ENCODE measurements at places on chromosomes 5 and 9.

GRCh38 chr5:134948911-134949310 is 18.8 kb upstream of the CATSPER3 start:
- no peak for DNase-seq

DNA sequence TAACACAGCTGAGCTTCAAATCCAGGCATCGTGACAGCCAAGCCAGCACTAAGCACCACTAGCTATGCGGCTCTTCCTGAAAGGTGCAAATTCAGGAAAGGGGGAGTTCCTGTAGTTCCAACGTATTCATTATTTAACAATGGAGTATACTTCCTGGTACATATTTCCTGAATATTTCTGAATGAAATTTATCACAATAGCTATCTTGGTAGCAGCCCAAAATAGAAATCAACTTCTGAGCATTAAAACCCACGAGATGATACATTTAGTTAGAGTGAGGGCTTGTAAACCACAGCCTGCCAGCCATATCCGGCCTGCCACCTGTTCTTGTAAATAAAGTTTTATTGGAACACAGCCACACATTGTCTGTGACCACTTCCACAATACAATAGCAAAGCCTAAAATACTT is 109.7 kb upstream of the RETREG1 start:
- DNase-seq = peak; percentile 2

- DNase-seq = peak; percentile 56
Measured at GRCh38 chr5:143016777-143017516, 246.8 kb downstream of the ARHGAP26 start.

DNA sequence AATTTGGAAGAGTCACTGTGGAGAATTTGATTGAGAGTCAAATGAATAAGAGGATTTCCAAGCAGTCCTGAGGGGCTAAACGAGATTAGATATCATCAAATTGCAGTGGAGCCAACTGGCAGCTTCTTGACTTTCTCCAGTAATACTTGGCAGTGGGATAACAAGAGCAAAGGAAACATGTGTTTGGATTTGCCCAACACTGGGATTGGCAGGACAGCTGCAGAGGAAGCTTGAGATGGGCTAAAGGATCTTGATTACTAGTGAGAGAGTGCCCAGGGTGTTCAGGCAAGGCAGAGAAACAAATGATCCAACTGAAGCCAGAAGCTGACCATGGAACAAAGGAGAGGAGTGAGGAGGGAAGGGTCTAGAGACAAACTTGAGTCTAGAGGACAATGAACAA is 356.0 kb upstream of the ISL1 start:
- DNase-seq = no peak

GRCh38 chr5:74196233-74196632 is 444.3 kb downstream of the ENC1 start:
- DNase-seq = no peak

- no peak for DNase-seq
Measured at GRCh38 chr5:78757269-78758053, 108.9 kb upstream of the LHFPL2 start.

DNA sequence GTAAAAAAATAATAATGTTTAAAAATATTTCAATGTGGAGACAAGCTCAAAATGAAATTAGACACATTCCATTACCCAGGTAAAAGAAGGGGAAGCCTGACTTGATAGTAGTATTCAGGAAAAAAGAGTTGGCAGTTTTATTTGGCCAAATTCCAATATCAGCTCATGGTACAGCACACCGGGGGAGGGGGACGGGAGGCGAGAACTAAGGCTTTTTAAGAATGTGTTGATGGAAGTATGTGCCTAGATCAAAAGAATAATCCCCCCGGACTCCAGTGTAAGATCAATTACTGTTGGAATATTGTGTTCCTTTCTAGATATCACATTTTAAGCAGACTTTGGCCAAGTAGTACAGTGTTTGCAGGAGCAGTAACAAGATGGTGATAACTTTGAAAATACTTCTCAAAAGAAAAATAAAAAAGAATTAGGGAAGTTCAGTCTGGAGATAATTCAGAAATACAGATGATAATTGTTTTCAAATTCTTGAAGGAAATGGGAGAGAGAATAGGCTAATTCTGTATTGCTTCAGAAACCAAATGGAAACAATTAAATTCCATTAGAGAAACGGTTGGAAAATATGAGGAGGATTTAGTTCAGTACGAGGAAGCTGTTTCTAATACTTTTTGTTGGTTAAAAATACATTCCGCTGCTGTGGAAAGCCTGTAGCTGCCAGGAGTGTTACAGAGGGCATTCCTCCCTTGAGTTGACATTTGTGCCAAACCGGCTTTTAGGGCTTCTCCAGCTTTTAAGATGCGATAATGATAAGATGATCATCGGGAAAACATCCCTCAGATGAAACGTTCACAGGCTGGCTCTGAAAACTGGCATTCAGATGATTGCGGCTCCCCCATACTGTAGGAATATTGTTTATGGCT is 98.1 kb upstream of the ERBIN start:
- DNase-seq = no peak

DNA sequence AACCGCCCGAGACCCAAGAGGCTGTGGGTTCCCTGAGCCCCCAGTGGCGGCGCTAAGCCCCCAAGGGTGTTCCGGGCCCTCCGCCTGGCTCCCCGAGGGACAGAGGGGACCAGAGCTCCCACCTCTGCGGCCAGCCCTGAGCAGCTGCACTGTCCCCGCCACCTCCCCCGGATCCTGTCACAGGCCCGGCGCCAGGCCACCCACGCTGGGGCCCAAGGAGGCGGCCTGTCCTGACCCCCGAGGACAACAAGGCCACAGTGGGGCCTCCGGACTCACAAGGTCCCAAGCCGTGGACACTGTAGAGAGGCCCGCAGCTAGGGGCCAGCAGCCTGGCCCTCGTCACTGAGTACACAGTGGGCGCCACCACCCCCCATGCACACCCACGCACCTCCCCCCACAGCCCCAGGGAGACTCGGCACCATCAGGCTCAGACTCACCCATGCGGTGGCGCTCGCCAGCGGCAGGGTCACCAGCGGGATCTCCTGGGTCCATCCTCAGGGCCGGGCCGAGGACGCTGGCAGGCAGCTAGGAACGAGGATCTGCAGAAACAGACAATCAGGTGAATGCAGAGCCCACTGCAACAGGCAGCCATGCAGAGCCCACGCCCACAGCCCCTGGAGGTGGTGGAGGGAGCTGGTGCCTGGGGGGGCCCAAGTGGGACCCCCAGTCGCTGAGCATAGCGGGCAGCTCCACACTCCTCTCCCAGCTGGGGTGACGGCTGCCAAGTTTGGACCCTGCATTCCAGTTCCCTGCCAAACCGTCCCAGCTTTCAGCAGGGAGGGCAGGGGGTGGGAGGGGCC is 27.9 kb downstream of the EXD3 start:
- DNase-seq = no peak

GRCh38 chr5:179953987-179954386 is 46.3 kb upstream of the TBC1D9B start:
- DNase-seq = no peak

- no peak for DNase-seq
Measured at GRCh38 chr9:136264031-136264430, 18.4 kb upstream of the QSOX2 start.

- peak; percentile 11 for DNase-seq
Measured at GRCh38 chr5:90020575-90021538, 388.7 kb downstream of the CETN3 start.

Measured in CD4-positive, alpha-beta T cell treated with Interleukin-4 for 4 hours (primary cell).